ENCODE measurements at places on chromosomes 6 and 20. TPM values are rescaled to one million over a fixed set of nuclear protein-coding genes. Genes with fewer than 3 reads are reported as not detected.

POU3F2 gene
- total RNA-seq = not detected

SPINT3 gene
- not detected for total RNA-seq

PRSS35 gene
- total RNA-seq = 1.6 TPM

FKBP1C gene
- total RNA-seq = 2.0 TPM

MOG gene
- 2.0 TPM for total RNA-seq

PLTP gene
- total RNA-seq = 87.3 TPM

CRISP3 gene
- total RNA-seq = not detected

PHACTR3 gene
- total RNA-seq = 0.03 TPM

CFAP61 gene
- 0.15 TPM for total RNA-seq

MCCD1 gene
- total RNA-seq = not detected

SLPI gene
- total RNA-seq = not detected

GRM1 gene
- total RNA-seq = 0.14 TPM

RSPH4A gene
- not detected for total RNA-seq

DDO gene
- not detected for total RNA-seq

TRIM40 gene
- not detected for total RNA-seq

- no peak for DNase-seq
These were observed 10.3 kb downstream of the ELOVL2 start for GRCh38 chr6:11033825-11034224.

GRCh38 chr20:60152792-60153191, 194.6 kb downstream of the CDH26 start:
- no peak for DNase-seq

DNA sequence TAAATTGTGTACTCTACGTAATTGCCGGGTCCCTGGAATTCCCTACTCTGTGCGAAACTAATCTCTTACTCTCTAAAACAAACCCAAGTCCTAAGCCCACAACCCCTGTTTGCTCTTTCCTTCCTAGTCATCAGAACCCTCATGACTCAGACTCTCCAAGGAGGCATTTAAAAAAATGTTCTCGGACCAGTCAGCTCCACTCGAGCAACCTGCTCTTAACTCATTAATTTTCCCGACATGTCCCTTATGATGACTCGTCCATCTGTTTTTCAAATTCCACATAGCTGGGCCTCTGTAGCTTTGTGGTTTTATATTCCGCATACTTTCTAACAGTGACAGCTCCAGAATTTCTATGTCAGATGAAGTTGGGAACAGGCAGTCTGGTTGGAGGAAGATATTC, 2.6 kb upstream of the MUC22 start:
- no peak for DNase-seq

- peak; percentile 66 for DNase-seq
These were observed 185.6 kb downstream of the TSHZ2 start for GRCh38 chr20:53157443-53158408.

- no peak for DNase-seq
These were observed 157.7 kb upstream of the B3GAT2 start for GRCh38 chr6:71114544-71114943.

GRCh38 chr6:144286503-144287393, 1.6 kb downstream of the UTRN start:
- DNase-seq = peak; percentile 83

DNA sequence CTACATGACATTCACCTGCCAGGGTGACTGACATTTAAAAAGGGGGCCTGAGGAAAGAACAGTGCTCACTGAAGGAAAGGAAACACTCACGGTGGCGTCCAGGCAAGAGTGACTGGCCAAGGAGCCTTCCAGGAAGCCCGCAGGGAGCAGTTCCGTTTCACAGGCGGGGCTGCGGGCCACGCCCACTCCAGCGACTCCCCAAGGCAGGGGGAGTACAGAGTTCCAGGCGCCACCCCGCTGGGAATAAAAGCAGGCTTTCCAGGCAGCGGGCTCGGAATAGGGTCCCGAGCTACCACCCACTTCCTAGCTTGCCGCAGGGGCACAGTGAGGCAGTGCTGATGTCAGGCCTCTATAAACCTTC, 34.2 kb downstream of the PKIG start:
- peak; percentile 85 for DNase-seq

DNA sequence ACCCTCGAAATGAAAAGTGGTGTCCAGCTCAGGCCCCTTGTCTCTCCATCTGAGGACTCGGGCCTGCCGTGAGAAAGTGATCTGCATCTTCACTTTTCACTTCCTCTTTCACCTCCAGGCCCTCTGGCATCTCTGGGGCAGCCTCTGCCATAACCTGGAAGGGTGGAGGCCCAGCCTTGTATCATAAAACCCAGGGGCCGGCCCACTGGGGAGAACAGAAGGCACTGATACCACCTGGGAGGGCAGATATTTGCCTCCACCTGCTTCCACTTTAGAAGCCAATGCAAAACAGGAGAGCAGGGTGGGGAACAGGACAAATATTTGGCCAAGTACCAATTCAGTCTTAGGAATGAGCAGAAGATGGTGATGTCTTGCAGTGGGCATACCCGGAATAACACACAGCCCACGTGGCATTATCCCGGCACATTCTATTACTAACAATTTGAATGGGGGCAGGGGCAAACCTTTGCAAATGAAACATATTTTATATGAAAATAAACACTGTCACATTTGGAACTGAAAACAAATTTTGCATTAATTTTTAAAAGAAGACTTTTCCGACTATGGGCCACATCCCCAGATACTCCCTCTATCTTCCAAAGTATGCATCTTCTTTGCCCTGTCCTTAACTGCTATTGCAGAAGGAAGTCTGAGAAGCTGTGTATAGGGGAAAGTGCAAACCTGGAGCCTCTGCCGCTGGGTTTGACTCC, 69.2 kb upstream of the TBC1D7 start:
- DNase-seq = no peak

- DNase-seq = no peak
These were observed 374.8 kb downstream of the MAFB start for GRCh38 chr20:40314278-40314677.

DNA sequence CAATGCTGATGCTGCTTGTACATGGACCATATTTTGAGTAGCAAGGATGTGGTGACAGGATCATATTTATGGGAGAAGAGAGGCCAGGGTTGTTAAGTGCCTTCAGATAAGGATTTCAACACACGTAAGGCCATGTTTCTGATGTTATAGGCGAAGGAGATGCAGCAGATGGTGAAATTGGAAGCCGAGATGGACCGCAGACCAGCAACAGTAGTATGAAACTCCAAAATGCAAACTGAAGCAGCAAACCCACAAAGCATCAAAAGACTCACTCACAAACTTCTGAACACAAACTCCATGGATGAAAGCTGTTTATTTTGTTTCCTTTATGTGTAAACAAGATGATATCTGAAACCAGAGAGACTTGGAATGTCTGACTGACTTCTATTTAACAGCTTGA, 35.6 kb upstream of the LAMP5 start:
- no peak for DNase-seq

- no peak for DNase-seq
These were observed 315.5 kb downstream of the TENT5A start for GRCh38 chr6:81436990-81437389.

DNA sequence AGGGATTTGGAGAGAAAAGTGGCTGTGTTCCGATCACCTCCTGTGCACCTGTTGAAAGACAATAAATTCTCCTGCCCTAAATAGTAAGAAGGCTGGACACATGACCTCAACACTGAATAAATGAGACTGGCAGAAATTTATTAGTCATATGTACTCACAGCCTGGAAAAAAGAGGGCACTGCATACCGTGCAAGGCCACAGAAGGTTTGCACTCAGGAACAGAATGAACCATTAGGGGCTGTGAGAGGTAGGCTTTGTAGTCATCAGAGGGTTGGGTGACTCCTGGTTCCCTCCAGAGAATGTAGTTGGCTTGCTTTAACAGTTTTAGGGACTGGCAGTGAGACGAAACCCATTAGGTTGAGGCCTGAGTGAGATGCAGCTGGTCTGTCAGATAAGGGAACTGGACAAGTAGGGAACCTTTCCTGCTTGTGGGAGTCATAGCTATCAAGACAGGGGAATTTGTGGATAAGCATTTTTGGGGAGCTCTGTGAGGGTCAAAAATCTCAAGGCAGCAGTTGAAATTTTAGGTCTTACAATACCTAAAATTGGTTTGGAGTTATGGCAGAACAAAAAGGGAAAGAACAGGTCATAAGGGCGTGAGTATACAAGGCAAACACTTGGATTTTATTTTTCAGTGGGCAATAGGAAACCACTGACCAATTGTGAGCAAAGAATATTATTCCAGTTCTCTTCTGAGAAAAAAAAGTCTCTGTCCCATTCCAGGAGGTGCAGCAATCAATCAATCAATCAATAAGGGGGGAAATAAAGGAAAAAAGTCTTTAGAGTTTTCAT, 67.9 kb upstream of the BTN3A2 start:
- DNase-seq = no peak

DNA sequence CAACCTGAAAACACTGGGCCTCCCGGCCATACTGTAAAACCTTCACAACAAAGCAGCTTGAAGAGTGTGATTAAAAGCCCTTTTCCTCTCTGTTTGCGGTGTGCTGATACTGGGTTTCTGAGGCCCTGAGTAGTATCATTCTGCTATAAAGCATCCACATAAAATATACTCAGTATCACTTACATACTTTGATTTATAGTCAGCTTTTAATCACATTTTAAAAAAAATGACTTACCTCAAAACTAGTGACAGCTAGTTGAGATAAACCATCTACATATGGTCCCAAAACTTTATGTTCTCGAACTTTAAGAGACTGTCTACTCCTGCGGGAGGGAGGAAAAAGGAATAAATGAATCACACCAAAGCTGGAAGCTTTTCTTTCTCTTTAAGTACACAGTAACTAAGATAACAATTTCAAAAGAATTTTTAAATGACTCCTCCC, 135.7 kb downstream of the KIF13A start:
- DNase-seq = no peak

GRCh38 chr20:5065166-5065878, 54.4 kb downstream of the PCNA start:
- DNase-seq = no peak

GRCh38 chr6:69279805-69280204, 517.0 kb downstream of the LMBRD1 start:
- no peak for DNase-seq

GRCh38 chr6:113998811-113999210, 27.9 kb upstream of the HDAC2 start:
- DNase-seq = no peak

- no peak for DNase-seq
These were observed 269.6 kb downstream of the CLIC5 start for GRCh38 chr6:45746046-45746445.

- DNase-seq = no peak
These were observed 1217.7 kb downstream of the EPHA7 start for GRCh38 chr6:92201618-92202017.

DNA sequence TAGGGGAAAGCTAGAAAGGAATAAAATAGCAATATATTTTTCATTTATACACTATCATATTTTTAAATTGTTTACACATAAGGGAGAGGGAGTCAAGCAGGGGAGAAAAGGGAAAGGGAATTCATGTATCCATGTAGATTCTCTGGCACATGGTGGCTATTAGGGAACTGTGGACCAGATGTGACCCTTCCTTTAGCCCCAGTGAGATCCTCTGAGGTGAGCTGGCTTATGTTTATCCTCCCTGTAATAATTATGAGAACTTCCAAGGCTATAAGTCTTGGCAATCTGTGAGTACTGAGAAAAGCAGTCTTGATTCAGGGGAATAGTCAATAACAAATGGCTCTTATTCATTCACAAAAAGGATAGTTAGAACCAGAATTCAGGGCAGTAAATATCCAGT, 42.6 kb downstream of the TSBP1 start:
- DNase-seq = no peak

DNA sequence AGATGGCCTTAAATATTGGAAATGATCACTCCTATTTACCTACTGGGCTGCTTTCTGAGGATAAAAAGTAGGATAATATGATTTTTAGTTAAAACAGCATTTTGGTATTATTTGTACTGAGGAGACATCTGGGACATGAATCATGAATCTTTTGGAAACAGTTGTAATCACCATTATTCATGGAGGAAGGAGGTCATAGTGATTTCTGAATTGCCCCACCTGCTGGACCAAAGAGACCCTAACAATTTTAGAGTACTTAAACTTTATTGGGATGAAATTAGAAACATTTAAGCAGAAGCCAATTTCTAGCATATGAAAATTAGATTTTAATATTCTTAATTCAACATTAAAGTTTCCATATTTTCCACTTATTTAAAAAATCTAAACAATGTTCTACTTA, 108.4 kb upstream of the SIM1 start:
- no peak for DNase-seq

All from H7 (cell line).